ENCODE measurements at places on chromosomes 5 and 9.

DNA sequence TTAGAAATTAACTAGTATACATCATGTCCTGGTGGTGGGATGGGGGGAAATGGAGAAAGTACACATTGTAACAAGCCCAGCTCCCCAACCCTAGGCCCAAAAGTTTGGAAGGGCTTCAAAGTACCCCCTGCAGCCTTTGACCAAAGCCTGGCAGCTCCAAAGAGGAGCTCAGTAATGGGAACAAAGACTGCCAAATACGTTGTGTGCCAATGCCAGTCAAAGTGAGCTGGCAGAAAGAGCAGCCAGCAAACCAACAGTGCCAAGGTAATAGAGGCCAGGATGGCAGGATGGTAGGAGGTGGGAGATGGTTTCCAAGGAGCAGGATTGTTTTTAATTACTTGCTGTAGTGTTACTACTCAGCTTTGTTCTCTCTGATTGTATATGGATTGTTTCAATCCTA, 248.3 kb downstream of the COX7C start:
- no peak overlapping the region for H3K27ac ChIP-seq
- no peak overlapping the region for H3K4me3 ChIP-seq
- H3K27me3 ChIP-seq: peaks cover 8% of the 10 kb centered on the region
- H3K36me3 ChIP-seq: no peaks in the 10 kb centered on the region

- H3K27ac ChIP-seq: no peak overlapping the region
- no peaks in the 10 kb centered on the region for H3K4me1 ChIP-seq
- H3K36me3 ChIP-seq: peaks cover 12% of the 10 kb centered on the region
- no peak overlapping the region for H3K4me3 ChIP-seq
- DNase-seq: no peak
- peaks cover 10% of the 10 kb centered on the region for H3K27me3 ChIP-seq
Observed at GRCh38 chr9:85262333-85262732, 479.4 kb downstream of the AGTPBP1 start.

DNA sequence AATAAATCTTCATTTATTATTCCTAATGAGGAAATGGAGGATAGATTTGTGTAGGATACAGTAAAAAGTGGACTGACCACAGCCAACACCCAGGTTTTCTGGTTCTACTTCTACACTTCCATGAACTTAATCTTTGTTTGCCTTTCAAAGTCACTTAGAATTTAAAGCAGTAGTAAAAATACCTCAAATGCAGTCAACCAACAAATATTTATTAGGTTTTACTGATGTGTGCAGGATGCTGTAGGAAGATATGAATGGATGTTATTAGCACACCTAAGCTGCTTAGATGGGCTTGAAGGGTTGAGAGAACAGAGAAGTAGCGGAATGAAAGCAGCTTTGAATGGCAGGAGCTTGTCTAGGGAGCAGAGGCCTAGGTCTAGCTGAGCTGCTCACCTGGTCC, 201.1 kb downstream of the PALM2AKAP2 start:
- DNase-seq: no peak
- H3K27ac ChIP-seq: no peak overlapping the region
- H3K36me3 ChIP-seq: no peaks in the 10 kb centered on the region
- no peaks in the 10 kb centered on the region for H3K4me1 ChIP-seq
- no peaks in the 10 kb centered on the region for H3K27me3 ChIP-seq

DNA sequence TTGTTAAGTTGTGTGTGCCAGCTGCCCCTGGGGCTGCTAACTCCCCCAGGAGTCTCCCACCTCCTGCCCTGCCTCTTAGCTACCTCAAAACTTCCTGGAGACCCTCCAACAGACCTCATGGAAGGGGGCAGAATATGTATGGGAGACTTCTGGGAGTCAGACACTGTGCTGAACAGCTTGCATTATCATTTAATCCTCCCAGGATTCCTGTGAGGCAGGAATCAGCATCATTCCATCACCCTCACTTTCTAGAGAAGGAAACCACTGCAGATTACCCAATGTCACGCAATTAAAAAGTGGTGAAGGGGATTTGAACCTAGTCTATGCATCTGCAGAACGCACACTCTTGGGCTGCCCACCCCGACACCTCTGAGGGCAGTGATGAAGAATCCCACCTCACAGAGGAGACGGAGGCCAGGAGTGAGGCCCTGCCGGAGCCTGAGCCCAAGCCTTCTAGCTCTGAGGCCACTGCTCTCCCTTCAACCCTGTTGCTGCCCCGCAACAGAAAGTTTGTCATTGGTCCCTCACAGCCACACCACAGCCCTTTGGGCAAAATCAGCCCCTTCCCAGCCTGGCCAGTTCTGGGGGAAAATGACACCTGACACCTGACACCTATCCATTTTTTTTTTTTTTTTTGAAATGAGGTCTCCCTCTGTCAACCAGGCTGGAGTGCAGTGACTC, 30.3 kb upstream of the IL17B start:
- no peaks in the 10 kb centered on the region for H3K36me3 ChIP-seq
- DNase-seq: no peak
- H3K27me3 ChIP-seq: peaks cover 4% of the 10 kb centered on the region

- DNase-seq: no peak
- no peaks in the 10 kb centered on the region for H3K27me3 ChIP-seq
- no peak overlapping the region for H3K27ac ChIP-seq
- H3K4me3 ChIP-seq: no peak overlapping the region
Observed at GRCh38 chr9:106668534-106668933, 194.4 kb upstream of the ZNF462 start.

- H3K36me3 ChIP-seq: no peaks in the 10 kb centered on the region
- H3K4me1 ChIP-seq: no peaks in the 10 kb centered on the region
- H3K4me3 ChIP-seq: no peak overlapping the region
- no peak for DNase-seq
Observed at GRCh38 chr9:107090218-107090617, 192.9 kb upstream of the RAD23B start.

DNA sequence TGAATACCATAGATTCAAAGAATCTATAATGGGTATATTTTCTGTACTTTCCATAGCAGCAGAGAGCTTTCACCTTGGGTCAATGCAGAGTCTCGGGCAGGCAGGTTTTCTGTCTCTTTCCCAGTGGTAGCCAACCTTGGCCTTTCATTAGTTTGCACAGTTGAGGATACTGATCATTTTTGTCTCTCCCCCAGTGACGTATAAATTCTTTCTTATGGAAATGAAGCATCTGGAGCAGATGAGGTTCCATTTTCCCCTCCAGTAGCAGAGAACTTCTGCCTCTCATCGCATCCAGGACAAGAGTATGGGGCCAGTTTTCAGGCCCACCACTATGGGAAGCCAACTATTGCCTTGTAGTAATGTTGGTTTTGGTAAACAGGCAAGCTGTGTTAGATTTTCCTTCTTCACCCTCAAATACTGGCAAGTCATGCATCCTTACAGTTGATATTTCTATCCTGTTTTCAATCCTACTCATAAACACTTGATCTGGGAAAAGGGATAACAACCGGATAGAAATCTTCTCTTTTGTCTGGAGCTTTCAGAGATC, 845.2 kb upstream of the CDH18 start:
- no peak overlapping the region for H3K27ac ChIP-seq
- H3K4me3 ChIP-seq: no peak overlapping the region
- DNase-seq: no peak

DNA sequence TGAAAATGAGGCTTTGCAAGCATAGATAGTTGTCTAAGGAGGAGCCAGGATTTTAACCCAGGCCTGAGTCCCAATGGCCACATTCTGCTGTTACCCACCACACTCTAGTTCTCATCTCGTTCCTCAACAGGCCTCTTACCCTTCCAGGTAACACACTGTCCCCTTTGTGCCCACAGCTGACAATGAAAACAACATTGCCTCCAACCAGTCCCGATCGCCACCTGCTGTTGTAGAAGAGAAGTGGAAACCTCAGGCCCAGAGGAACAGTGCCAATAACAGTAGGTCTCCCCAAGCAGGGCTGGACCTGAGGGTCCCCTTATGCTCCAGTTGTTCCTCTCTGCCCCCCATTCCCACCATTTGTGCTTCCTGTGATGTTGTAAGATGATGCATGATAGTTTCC, 30.4 kb downstream of the AMBP start:
- H3K36me3 ChIP-seq: peaks cover 8% of the 10 kb centered on the region
- H3K4me1 ChIP-seq: no peaks in the 10 kb centered on the region
- H3K27me3 ChIP-seq: peaks cover 1% of the 10 kb centered on the region
- no peak overlapping the region for H3K27ac ChIP-seq
- no peak for DNase-seq

GRCh38 chr5:164345173-164345849, 839.9 kb downstream of the MAT2B start:
- H3K27ac ChIP-seq: no peak overlapping the region
- H3K4me3 ChIP-seq: no peak overlapping the region
- no peaks in the 10 kb centered on the region for H3K4me1 ChIP-seq
- H3K36me3 ChIP-seq: no peaks in the 10 kb centered on the region

DNA sequence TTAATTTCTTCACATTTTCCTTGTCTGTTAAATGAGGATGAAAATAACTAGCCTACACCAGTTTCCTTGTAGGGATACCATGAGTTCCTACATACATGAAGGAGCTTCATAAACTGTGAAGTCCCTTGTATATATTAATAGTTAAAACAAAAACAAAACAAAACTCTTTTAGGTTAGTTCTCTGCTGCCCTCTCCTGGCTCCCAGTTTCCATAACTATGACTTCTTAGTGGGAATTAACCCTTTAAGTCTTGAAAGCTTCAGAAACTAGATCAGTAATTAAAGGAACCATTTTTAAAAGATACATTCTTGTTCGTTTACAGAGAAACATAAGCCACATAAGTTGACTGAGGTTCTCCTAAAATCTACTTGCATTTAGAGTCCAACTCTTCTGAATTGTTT, 500.0 kb upstream of the C9orf72 start:
- H3K27me3 ChIP-seq: no peaks in the 10 kb centered on the region
- H3K4me1 ChIP-seq: no peaks in the 10 kb centered on the region
- H3K4me3 ChIP-seq: no peak overlapping the region

DNA sequence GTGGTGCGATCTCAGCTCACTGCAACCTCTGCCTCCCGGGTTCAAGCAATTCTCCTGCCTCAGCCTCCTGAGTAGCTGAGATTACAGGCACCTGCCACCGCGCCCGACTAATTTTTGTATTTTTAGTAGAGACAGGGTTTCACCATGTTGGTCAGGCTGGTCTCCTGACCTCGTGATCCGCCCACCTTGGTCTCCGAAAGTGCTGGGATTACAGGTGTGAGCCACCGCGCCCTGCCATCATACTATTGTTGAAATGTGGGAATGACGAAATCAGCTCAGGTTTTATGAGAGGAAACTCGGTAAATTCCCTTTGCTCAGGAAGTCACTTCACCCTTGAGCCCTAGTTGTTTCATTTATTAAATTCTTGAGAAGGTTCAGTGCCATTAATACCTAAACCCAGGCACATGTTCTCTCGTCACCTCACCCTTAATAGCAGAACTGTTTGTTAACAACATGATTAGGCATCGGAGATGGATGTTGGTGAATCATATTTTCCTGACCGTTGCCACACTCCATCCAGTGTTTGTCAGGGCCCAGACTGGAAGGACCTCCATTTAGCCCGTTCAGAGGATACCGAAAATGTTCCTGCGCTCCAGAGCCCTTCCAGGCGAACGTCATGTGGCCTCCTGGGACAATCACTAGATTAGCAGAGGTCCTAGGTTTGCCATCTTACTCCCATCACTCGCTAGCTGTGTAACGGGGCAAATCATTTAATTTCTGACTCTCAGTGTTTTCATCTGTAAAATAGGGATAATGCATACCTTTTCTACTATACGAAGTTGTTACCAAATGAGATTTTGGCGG, 20.0 kb upstream of the CREBRF start:
- H3K4me3 ChIP-seq: peak overlapping the region; percentile 72
- H3K27me3 ChIP-seq: no peaks in the 10 kb centered on the region
- DNase-seq: no peak
- H3K4me1 ChIP-seq: peaks cover 30% of the 10 kb centered on the region

- no peaks in the 10 kb centered on the region for H3K4me1 ChIP-seq
- H3K4me3 ChIP-seq: no peak overlapping the region
- H3K27me3 ChIP-seq: peaks cover 4% of the 10 kb centered on the region
- DNase-seq: no peak
- no peaks in the 10 kb centered on the region for H3K36me3 ChIP-seq
Observed at GRCh38 chr9:32625320-32625719, 10.1 kb downstream of the TAF1L start.

GRCh38 chr5:10172247-10172646, 77.4 kb downstream of the ATPSCKMT start:
- H3K27ac ChIP-seq: no peak overlapping the region
- DNase-seq: no peak
- H3K4me1 ChIP-seq: no peaks in the 10 kb centered on the region
- H3K27me3 ChIP-seq: peaks cover 3% of the 10 kb centered on the region
- no peak overlapping the region for H3K4me3 ChIP-seq
- H3K36me3 ChIP-seq: no peaks in the 10 kb centered on the region

DNA sequence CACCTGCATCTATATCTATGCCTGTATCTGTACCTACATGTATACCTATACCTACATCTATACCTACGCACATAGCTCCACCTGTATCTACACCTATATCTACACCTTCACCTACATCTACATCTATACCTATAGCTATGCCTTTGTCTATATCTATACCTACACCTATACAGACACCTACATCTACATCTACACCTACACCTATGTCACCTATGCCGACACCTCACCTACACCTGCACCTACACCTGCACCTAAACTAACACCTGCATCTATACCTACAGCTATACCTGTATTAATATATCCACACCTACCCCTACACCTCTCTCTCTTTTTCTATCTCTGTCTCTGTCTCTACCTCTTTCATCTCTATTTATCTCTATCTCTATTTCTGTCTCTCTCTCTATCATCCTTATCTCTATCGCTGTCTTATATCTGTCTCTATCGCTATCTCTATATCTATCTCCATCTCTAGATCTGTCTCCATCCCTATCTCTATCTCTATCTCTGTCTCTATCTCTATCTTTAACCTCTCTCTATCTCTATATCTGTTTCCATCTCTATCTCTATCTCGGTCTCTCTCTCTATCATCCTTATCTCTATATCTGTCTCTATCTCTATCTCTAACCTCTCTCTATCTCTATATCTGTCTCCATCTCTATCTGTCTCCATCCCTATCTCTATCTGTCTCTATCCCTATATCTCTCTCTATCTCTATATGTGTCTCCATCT, 37.9 kb downstream of the IRX4 start:
- no peaks in the 10 kb centered on the region for H3K36me3 ChIP-seq
- H3K4me3 ChIP-seq: no peak overlapping the region
- no peak for DNase-seq
- H3K27me3 ChIP-seq: peaks cover 23% of the 10 kb centered on the region
- H3K27ac ChIP-seq: no peak overlapping the region
- H3K4me1 ChIP-seq: no peaks in the 10 kb centered on the region

DNA sequence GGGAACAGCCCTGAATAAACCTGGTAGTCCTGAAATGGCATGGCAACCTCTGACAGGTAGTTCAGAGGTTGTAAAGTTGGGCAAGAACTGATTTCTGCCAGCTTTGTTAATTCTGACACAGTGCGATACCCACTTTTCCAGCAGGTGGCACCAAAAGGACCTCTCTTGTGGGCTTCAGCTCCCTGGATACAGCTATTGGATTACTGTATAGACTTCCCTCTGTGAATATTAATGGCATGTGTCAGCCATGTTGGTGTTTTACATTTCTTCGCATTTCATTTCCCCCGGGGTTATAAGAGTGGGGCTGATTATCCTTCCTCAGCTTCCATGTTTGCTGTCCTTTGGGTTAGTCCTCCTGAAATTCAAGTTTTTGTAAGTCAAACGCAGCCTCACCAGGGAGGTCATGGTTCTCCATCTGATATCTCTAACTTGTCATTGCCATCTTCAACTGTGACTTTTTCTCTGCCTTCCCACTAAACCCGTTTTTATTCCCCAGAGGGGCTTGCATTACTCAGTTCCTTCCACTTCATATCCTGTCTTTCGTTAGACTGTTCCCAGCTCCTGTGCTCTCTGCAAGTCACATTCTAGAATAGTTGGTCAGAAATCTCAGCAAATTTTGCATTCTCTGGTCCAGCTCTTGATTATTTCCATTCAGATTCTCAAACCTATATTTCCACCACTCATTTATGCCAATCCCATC, 135.6 kb downstream of the LIFR start:
- no peaks in the 10 kb centered on the region for H3K36me3 ChIP-seq
- DNase-seq: peak; percentile 4
- H3K27ac ChIP-seq: no peak overlapping the region
- H3K4me1 ChIP-seq: no peaks in the 10 kb centered on the region
- no peak overlapping the region for H3K4me3 ChIP-seq

Measured in naive thymus-derived CD8-positive, alpha-beta T cell (primary cell).